Testis (tissue), 5 donors: ENCODE measurements at places on chromosomes 2 and 18. TPM values are rescaled to one million over a fixed set of nuclear protein-coding genes. Genes with fewer than 3 reads are reported as not detected.
A peak's percentile ranks its signal among the peaks of the same experiment; 100 is the strongest.

The ZC3H8 gene
- total RNA-seq: 21.7 TPM

GRCh38 chr18:48342125-48342524, 67.1 kb downstream of the ZBTB7C start:
- peaks cover 59% of the 10 kb centered on the region for H3K4me1 ChIP-seq
- H3K36me3 ChIP-seq: no peaks in the 10 kb centered on the region
- peak overlapping the region; percentile 49 for H3K27ac ChIP-seq
- DNase-seq: peak; percentile 33
- no peak overlapping the region for H3K4me3 ChIP-seq
- no peaks in the 10 kb centered on the region for H3K27me3 ChIP-seq

DNA sequence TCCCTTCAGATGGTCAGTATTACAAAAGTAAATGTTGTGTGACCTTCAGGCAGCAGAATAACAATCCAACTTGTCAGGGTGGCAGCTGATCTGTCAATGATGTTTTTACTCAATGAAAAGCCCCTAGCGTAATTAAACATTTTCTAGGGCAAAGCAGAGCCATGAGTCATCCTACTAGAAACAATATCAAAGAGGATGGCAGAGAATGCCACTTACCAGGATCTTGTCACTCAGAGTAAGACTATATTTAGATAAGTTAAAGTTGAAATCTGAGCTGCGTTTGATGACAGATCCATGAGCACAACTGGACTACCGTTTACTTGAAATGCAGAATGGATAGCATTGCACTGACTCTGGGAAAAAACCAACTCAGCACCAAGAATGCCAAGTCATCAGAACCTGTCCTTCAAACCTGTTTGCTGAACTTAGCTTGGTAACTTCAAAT, 612.6 kb upstream of the ACVR2A start:
- no peak overlapping the region for H3K4me3 ChIP-seq
- H3K4me1 ChIP-seq: no peaks in the 10 kb centered on the region
- no peaks in the 10 kb centered on the region for H3K36me3 ChIP-seq
- H3K27ac ChIP-seq: no peak overlapping the region

- no peaks in the 10 kb centered on the region for H3K36me3 ChIP-seq
- DNase-seq: no peak
- no peaks in the 10 kb centered on the region for H3K4me1 ChIP-seq
- no peaks in the 10 kb centered on the region for H3K27me3 ChIP-seq
- no peak overlapping the region for H3K27ac ChIP-seq
These were observed 103.6 kb downstream of the DOCK10 start for GRCh38 chr2:224938651-224939182.

The RGPD3 gene
- 5.7 TPM for total RNA-seq

DNA sequence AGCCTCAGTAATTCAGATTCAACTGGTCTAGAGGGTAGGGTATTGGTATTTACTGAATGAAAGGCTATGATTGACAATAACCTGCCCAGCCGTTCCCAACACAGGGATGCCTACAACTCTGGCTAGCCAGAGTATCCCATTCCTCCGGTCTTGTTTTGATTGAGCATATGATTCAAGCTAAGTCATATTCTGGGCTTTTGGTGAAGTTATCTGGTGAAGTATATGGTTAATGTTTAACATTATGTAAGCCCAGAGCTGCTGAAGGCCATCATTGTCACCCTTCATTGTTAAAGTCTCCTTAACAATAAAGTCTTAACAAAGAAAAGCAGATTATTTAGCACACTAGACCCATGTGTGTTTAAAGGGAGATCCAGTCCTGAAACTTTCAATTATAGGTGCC, 152.6 kb downstream of the EXOC6B start:
- H3K27me3 ChIP-seq: no peaks in the 10 kb centered on the region
- no peak overlapping the region for H3K4me3 ChIP-seq
- DNase-seq: no peak

GRCh38 chr2:235314371-235314930, 179.4 kb upstream of the AGAP1 start:
- H3K36me3 ChIP-seq: no peaks in the 10 kb centered on the region
- no peaks in the 10 kb centered on the region for H3K27me3 ChIP-seq
- no peak overlapping the region for H3K27ac ChIP-seq

The GPR155 gene
- total RNA-seq: 2.5 TPM

The DQX1 gene
- total RNA-seq: not detected

The RSAD2 gene
- 5.5 TPM for total RNA-seq

The ADAM23 gene
- total RNA-seq: 24.2 TPM

DNA sequence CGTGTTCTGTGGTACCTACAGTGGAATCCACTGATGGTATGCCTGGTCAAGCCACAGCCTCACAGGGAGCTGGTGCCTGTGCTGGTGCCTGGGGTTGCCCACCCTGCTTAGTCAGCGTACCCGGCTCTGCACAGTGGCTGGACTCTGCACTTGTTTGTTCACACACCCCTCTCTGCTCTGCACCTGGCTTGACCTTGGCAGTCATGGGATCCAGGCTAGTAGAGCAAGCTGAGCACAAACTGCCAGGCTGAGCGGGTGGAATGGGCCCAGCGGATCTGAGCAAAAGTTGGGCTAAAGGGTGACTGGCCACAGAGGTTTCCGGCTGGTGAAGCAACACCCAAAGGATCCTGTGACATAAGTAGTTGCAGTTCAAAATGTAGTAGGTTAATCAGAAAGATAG, 163.5 kb downstream of the CDH19 start:
- H3K27ac ChIP-seq: no peak overlapping the region
- H3K36me3 ChIP-seq: no peaks in the 10 kb centered on the region
- no peaks in the 10 kb centered on the region for H3K27me3 ChIP-seq

GRCh38 chr2:46812361-46813019, 103.1 kb downstream of the MCFD2 start:
- no peaks in the 10 kb centered on the region for H3K36me3 ChIP-seq
- no peak overlapping the region for H3K27ac ChIP-seq
- H3K4me1 ChIP-seq: peaks cover 29% of the 10 kb centered on the region
- DNase-seq: peak; percentile 39

GRCh38 chr18:75365837-75366236, 61.7 kb downstream of the SMIM21 start:
- DNase-seq: no peak
- H3K4me1 ChIP-seq: peaks cover 11% of the 10 kb centered on the region
- no peaks in the 10 kb centered on the region for H3K27me3 ChIP-seq
- no peak overlapping the region for H3K4me3 ChIP-seq
- H3K27ac ChIP-seq: no peak overlapping the region
- H3K36me3 ChIP-seq: no peaks in the 10 kb centered on the region
